ENCODE measurements at places on chromosomes 11 and 22.

DNA sequence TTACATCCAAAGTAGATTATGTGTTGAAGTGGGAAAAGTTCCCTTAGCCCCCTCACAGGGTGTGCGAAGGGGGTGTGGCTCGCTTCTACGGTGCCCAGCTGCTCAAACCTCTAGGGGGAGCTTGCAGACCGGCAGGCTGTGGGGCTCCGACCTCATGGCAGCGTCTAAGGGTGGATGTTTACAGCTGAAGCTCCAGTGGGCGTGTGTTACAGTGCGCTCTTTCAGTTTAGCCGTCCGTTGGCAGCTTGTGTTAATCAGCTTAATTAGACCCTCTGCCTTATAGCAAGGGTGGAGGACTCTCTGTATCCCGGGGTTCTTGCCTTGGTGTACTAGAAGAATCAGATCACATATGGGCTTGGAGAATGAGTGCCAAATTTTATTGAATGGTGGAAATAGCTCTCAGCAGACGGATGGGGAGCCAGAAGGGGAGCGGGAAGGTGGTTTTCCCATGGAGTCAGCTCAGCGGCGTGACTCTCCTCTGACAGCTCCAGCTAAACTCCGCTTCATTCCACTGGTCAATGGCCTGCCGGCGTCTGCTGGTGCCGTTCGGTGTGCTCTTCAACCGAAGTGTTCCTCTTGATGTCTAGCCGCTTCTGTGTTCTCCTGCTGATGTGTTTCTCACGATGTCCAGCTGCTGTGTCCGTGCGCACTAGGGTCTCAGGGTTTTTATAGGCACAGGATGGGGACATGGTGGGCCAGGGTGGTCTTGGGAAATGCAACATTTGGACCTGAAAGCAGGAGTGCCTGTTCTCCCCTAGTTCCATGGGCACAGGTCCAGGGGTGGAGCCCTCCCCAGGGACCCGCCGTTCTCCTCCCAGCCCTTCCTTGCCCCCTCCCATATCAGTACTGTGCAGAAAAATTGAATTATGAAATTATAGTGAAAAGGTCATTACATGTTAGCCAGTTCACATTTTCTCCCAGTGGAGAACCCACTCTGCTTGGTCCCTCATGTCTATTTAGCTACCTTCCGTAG lies 28.6 kb upstream of the OR10G7 start:
- peak; percentile 29 for DNase-seq

- DNase-seq: no peak
Observed at GRCh38 chr11:81792416-81792815, 941.2 kb downstream of the FAM181B start.

DNA sequence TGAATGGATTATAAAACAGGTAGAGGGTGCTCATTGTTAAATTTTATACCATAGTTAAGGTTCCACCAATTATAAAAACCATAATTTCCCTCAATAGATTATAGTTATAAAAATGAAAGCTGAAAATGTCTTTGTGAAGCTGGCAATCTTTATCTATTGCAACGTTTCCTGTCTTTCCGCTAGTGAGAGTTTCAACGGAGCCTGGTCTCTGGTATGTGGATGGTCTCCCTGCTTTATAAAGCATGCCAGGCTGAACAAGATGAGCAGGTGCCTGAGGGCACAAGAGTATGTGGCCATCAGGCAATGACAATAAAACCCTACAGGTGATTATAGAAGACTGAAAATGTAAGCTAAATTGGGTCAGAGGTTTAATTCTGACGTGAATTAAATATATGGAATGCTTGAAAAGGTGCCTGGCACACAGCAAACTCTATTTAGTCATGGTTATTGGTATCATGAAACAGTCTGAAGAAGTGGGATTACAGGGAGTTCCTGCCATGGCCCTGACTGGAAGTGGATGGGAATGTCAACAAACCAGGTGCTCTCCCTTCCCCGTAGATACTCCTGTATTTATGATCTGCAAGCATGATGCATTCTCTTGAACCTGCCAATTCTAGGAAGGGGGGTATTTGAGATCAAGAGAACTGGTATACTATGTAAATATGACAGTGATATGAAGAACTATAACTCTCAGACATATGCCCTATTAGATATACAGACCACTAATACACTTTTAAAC lies 115.7 kb downstream of the ENTHD1 start:
- no peak for DNase-seq

DNA sequence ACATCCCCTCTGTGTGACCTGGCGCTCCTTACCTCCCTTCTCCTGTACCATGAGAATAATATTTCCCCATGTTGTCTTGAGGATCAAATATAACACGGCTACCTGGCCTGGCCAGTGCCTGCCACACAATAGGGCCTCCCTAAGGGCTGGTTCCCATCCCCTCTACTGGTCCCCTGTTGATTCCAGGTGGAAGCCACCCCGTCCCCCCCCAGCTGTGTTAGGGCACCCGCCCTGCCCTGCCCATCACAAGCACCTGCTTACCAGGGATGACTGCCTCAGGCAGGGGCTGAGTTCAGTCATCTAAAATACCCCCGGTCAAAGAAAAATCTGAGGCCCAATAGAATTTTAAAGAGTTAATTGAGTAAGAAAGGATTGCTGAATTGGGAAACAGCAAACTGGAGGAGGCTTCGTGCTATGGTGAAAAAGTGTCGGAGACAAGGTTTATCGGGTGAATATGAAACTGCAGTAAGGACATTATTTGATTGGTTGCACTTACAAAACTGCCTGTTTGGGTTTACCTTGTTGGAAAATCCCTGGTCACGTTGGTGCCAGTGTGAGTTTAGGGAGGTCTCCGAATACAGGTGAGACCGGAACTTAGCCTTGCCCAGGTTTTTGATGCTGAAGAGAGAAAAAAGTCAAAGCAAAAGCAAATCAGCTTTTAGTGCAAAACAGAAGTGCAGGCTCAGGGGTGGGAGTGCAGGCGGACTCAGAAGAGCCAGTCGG lies 5.2 kb downstream of the APOL1 start:
- DNase-seq: no peak

- DNase-seq: peak; percentile 71
Observed at GRCh38 chr11:27485930-27486773, 13.6 kb upstream of the LGR4 start.

DNA sequence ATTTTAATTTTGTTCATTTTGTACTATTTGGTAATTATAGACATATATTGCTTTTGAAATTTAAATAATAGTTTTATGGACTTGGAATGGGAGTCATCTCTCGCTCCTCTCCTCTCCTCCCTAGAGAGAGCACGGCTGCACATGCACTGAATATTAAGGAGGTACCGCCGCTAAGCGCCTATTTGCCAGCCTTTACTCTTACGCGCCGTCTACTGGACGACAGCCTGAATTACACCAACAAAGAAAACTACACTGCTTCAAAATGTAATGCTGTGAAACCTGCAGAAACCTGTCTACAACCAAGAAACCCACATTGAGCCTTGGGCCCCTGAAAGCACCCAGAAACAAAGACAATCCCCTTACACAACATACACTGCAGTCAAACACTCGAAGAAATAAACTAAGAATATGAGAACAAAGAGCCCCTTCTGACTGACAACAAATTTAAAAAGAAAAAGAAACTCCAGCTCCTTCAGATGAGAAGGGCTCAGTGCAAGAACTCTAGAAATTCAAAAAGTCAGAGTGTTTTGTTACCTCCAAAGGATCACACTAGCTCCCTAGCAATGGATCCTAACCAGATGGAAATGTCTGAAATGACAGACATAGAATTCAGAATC lies 737.2 kb downstream of the LRRC4C start:
- peak; percentile 16 for DNase-seq

DNA sequence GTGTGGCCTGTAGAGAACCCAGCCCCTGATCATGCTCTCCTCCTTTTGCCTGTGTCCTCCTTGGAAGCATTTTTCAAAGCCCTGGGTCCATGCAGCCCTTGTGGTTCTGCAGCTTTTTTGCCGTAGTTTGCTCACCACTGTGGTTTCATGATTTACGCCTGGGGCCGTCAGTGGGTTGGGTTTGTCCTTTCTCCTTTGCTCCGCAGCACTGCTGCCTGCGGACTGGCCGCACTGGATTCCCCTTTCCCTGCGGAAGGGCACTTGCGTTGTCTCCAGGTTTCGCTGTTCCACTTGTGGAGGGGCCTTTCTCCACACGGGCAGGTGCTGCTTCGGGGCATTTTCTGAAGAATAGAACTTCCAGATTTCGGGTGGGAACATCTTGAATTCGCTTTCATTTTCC lies 1260.9 kb downstream of the BRD1 start:
- DNase-seq: no peak

DNA sequence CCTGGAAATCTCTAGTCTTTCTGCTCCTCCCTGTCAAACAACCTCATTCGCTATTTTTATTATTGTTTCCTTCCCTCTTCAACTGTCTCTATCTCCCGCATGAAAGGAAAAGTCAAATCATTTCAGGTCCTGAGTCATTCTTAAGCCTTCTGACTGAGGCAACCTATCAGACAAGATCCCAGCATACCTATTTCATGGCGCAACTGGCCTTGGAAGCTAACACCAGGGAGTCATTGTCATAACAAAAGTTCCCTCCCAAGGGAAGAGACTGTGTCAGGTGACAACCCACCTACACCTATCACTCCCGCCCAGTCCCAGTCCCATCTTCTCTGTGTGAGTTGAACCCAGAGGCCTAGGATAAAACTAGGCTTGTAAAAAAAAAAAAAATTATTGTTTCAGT lies 10.2 kb upstream of the ARHGAP42 start:
- no peak for DNase-seq

GRCh38 chr11:99020352-99021225 lies at the start of gene CNTN5:
Gene CNTN5, plus strand, starts transcription at chr11:99020949.
- peak; percentile 10 for DNase-seq

GRCh38 chr22:22833059-22833458 lies 54.6 kb upstream of the IGLL5 start:
- DNase-seq: no peak

DNA sequence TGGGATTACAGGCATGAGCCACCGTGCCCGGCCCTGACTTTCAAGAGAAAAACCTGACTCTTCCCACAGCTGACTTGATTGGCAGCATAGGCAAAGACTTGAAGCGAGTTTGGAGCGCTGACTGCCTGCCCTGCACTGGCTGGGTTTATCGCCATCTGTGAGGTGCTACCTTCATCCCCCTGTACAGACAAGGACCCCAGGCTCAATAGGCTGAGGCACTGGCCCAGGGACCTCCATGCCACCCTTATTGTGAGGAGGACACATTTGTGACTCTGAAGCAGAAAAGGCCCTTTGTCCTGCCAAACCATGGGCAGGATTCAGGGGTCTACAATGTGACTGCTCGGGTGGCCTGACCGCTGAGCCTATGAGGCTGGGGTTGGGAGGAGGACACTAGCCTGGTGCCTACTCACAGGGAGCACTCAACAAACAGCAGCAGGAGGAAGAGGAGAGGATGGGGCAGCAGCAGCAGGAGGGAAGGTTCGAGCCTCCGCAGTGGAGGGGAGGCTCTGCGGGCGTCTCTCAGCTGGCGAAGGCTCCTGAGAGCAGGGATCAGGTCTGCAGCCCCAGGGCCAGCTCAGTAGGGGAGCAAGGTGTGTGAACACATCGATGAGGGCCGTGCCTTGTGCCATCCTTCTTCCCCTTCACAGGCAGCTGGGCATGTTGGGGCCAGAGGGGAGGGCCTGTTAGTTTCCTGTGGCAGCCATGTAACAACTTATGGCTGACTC lies 72.9 kb upstream of the WNT7B start:
- DNase-seq: no peak

GRCh38 chr11:104623518-104623917 lies 274.7 kb downstream of the CASP12 start:
- no peak for DNase-seq

- peak; percentile 72 for DNase-seq
Observed at GRCh38 chr11:76721755-76722677, 51.5 kb upstream of the LRRC32 start.
